ENCODE measurements at places on chromosomes 11 and 22. TPM values are rescaled to one million over a fixed set of nuclear protein-coding genes. Genes with fewer than 3 reads are reported as not detected.

Gene MS4A15
- total RNA-seq, result 65.5 TPM

DNA sequence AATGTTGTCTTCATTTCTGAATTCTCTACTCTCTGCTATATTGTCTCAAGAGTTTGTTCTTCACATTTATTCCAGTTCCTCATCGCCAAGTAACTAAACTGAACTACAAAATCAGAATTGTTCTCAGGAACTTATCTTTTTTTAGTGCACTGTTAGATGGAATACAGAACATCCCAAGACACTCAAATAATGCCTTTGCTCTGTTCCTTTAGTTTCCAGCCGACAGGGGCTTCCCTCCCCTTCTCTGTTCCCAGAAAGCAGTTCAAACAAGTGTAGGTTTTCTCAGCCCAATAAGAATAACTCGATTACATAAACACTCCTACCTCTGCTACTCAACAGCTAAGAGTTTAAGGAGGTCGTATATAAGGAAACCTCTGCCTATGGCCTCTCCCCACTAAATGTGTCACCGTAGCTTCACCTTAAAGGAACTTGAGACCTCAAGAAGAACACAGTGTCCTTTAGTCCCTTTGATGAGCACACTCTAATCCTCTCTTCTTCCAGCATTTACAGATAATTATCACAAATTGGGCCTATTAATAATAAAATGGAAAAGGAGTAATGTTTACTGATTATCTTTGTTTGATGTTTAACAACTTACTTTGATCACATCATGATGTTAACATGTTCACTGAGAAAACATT lies 6.9 kb downstream of the POU2AF3 start:
- no peak for DNase-seq
- H3K36me3 ChIP-seq, result no peaks in the 10 kb centered on the region
- H3K27me3 ChIP-seq, result no peaks in the 10 kb centered on the region
- peaks cover 16% of the 10 kb centered on the region for H3K4me1 ChIP-seq
- H3K4me3 ChIP-seq, result no peak overlapping the region
- peak overlapping the region; percentile 29 for H3K27ac ChIP-seq

DNA sequence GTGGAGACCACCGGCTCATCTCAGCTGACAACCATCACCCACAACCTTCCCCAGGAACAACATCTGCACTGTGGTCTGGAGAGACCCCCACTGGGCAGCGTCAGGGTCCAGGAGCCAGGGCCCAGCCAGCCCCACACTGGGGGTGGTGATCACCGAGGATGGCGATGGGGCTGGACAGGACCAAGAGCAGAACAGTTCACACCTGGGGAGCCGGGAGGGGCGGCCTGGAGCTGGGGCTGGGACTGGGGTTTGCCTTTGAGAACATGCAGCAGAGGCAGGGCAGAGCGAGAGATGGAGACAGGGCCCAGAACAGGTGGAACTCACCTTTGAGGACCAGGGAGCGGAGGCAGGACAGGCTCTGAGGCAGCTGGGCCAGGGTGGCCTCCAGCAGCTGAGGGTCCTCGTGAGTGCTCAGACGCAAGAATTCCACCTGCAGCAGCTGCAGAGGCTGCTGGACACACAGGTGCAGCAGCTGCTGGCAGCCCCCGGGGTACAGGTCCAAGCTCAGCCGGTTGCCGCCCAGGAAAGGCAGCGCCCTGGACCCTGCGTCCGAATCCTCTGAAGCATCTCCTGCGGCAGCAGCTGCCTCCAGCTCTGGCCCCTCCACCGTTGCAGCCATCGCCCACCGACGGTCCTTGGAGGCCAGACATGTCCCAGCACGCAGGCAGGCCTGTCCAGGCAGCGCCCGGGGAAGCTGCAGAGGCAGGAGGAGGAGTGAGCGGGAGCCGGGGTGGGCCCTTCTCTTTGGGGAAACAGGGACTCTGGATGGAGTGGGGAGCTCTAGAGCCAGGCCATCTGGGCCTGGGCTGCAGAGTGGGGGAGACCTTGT lies 1.0 kb downstream of the PIDD1 start:
- H3K4me3 ChIP-seq, result peak overlapping the region; percentile 82
- no peaks in the 10 kb centered on the region for H3K27me3 ChIP-seq
- no peak overlapping the region for H3K27ac ChIP-seq
- peaks cover 12% of the 10 kb centered on the region for H3K36me3 ChIP-seq

GRCh38 chr11:18934195-18934814 lies 4.9 kb downstream of the MRGPRX1 start:
- H3K4me1 ChIP-seq, result no peaks in the 10 kb centered on the region
- peak; percentile 58 for DNase-seq
- no peaks in the 10 kb centered on the region for H3K36me3 ChIP-seq
- no peaks in the 10 kb centered on the region for H3K27me3 ChIP-seq
- H3K27ac ChIP-seq, result no peak overlapping the region
- H3K4me3 ChIP-seq, result no peak overlapping the region

Measured in upper lobe of left lung (tissue), 6 donors.